ENCODE measurements at places on chromosomes 7 and 10.
A peak's percentile ranks its signal among the peaks of the same experiment; 100 is the strongest.

DNA sequence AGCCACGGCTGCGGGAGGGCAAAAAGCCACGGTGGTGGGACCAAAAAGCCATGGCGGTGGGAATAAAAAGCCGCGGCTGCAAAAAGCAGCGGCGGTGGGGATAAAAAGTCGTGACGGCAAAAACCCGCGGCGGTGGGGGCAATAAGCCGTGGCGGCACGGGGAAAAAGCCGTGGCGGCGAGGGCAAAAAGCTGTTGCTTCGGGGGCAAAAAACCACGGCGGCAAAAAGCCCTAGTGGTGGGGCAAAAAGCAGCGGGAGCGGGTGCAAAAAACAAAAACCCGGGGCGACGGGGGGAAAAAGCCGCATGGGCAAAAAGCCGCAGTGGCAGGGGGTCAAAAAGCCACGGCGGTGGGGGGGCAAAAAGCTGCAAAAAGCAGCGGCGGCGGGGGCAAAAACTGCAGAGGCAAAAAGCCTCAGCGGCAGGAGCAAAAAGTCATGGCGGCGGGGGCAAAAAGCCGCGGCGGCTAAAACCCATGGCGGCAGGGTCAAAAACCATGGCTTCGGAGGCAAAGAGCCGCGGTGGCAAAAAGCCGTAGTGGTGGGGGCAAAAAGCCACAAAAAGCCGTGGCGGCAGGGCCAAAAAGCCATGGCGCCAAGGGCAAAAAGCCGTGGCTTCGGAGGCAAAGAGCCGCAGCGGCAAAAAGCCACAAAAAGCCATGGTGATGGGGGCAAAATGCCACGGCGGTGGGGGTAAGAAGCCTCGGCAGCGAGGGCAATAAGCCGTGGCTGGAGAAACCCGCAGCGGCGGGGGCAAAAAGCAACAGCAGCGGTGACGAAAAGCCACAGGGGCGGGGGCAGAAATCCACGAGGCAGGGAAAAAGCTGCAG is 525.8 kb downstream of the ZNF33B start:
- DNase-seq: no peak

DNA sequence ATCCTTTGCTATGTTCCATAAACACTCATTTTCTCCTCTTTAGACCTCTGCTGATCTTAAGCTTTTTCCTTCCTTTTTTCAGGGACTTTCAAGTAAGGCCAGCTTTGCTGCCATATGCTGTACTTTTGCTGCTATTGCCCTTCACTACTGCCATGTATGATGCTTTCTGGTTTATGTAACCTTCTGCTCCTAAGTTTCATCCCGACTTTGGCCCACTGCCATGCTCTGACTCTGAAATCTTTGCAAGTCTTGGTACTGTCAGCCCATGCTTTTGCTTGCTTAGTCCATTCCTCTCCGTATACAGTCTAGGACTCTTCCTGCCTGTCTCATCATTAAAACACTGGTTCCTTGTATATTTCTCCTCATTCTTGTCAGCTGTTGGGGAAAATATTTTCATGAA is 152.4 kb downstream of the RNF133 start:
- no peak for DNase-seq

- peak; percentile 78 for DNase-seq
Observed at GRCh38 chr7:112898432-112899290, 108.5 kb upstream of the TMEM168 start.

- DNase-seq: no peak
Observed at GRCh38 chr7:135664046-135664589, 1.8 kb downstream of the STMP1 start.

- DNase-seq: no peak
Observed at GRCh38 chr10:77556990-77557601, 80.5 kb downstream of the KCNMA1 start.

Data from NAMALWA (cell line).